ENCODE measurements at places on chromosomes 7 and 10.

DNA sequence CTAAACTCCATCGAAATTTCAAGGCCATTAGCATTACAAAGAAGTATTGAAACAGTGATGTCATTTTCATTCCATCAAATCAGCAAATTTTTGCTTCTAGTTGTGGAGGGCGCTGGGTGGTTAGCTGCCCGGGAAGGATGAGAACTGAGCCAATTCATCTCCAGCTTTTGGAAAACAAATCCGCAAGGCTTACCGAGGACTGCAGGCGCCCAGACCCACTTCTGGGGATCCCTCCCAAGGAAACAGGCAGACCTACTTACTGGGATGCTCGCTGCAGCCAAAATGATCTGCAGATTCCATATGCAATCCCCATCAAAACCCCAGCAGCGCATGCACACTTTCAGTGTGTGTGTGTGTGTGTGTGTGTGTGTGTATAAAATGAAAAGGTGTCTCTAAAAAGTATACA, 19.2 kb downstream of the TNRC18 start:
- DNase-seq, result no peak

DNA sequence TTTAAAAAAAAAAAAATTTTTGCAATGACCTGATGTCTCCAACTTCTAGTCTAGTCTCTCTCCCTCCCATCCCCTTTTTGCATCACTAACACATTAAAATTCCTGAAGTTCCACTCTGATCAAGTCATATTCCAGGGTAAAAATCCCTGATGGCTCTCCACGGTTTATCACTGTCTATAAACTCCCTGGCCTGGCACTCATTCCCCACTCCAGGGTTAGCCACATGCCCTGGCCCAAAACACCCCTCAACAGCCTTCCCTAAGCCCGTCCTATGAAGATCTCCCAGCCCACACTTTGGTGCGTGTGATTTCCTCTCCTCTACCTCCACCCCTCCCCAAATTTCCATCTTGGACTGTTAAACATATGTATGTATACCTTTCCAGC, 125.4 kb downstream of the JAZF1 start:
- DNase-seq, result no peak

GRCh38 chr7:122768827-122769226, 66.1 kb upstream of the RNF148 start:
- DNase-seq, result no peak

DNA sequence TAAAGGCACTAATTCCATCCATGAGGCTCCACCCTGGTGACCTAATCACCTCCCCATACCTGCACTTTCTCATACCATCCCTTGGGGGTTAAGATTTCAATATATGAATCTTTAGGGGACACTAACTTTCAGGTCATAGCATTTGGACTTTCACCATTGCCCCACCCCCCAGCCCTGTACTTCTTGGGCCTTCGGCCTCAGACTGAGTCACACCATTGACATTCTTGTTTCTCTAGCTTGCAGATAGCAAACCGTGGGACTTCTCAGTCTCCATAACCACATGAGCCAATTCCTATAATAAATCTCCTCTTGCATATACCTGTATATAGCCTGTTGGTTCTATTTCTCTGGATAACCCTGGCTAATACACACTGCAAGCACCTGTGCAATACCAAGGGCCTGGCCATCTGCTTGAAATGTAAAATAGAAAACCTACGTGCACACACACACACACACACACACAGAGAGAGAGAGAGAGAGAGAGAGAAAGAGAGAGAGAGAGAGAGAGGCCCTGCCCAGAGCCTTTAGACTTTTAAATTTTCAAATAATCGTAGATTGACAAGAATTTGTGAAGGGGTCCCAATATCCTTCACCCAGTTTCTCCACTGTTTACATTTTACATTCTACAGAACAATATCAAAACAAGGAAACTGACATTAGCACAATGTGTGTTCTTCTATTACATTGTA, 25.3 kb downstream of the ANXA8 start:
- DNase-seq, result no peak

GRCh38 chr10:112799726-112800510, 150.1 kb upstream of the TCF7L2 start:
- DNase-seq, result no peak

DNA sequence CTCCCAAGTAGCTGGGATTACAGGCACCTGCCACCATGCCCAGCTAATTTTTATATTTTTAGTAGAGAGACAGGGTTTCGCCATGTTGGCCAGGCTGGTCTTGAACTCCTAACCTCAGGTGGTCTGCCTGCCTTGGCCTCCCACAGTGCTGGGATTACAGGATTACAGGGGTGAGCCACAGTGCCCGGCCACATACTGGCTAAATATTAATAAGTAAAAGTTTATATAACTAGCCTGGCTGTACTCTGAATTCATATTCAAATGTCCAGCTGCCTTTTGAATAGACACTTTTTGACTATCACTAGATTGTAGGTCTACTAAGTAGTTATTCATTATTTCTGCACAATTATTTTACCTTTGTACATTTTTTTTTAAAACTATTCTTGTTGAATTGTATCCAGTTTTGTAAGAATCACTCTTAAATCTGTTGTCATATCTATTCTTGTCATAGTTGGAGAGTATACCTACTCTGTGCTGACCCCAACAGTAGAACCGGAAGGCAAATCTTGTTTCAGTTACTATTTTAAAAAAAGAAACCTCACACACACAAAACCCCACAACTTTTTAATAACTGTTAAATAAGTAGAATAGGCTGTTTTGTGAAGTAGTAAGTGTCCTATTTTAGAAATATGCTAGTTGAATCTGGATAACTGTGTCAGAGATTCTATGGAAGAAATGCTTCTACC, 29.6 kb downstream of the MINPP1 start:
- no peak for DNase-seq

DNA sequence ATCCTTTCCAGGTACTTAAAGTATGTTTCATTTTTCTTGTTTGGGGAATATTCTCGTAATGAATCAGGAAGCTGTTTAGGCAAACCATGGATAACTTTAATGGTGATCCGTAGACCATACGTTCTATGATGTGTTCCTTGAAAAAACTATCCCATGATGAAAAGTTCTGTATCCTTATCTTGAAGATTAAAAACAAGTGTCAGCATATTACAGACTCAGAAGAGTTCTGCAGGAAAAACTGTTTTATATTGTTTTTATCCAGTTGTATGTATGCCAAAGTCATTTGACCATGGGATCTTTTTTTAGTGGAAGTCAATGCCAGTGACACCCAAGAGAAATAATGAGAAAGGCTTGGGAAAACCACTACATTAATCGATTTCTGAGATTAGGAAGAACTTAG, 52.0 kb downstream of the DLD start:
- DNase-seq, result no peak

GRCh38 chr7:54932818-54933543, 85.8 kb upstream of the EGFR start:
- no peak for DNase-seq

DNA sequence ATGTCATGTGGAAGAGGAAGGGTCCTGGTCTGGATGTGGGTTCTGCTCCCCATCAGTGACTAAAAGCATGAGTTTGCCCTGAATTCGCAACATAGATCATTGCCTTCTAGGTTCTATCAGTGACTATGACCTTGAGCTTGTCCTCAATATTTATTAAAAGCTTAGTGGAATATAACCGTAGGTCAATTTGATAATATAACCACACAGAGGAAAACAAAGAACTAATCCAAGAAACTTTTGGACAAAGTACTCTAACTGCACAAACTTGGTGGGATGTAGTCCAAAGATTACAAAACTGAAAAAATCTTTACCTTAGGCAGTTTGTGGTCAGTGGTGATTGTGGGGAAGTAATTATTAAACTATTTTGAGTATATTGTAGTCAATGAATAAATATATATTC, 152.9 kb downstream of the CYP26A1 start:
- no peak for DNase-seq

GRCh38 chr7:87173471-87173870, 21.2 kb downstream of the DMTF1 start:
- no peak for DNase-seq

GRCh38 chr10:125611216-125611615, 71.7 kb downstream of the TEX36 start:
- no peak for DNase-seq

GRCh38 chr7:37765421-37765829, 81.9 kb downstream of the GPR141 start:
- no peak for DNase-seq

All from stimulated activated CD8-positive, alpha-beta memory T cell treated with anti-CD3 and anti-CD28 coated beads, Interleukin-15, amount 100 ng/mL, for 24 hours (primary cell).